Left ventricle myocardium superior (tissue), 1 donor: ENCODE measurements at places on chromosomes 7 and 10.

GRCh38 chr10:124084708-124085107, 8.7 kb downstream of the CHST15 start:
- no peak for DNase-seq

- no peak for DNase-seq
Measured at GRCh38 chr10:49596493-49596809, 13.7 kb upstream of the SLC18A3 start.

DNA sequence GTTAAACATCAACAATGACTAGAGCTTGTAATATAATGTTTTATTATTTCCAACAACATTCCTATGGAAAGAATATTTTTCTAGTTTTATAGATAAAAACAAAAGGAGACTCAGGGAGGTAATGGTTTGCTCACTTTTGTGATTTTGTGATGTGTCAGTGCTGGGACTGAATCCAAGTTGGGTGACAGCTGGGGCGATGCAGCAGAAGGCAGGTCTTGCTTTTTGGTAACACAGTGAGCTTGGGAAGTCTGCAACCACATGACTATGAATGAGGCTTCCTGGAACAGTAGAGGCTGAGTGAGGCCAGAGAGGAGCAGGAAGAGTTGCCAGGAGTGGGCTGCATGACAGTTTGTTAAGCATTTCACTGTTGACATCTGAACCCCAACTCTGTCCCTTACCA, 4.9 kb upstream of the YKT6 start:
- no peak for DNase-seq

GRCh38 chr10:120086066-120086465, 193.5 kb downstream of the SEC23IP start:
- no peak for DNase-seq

DNA sequence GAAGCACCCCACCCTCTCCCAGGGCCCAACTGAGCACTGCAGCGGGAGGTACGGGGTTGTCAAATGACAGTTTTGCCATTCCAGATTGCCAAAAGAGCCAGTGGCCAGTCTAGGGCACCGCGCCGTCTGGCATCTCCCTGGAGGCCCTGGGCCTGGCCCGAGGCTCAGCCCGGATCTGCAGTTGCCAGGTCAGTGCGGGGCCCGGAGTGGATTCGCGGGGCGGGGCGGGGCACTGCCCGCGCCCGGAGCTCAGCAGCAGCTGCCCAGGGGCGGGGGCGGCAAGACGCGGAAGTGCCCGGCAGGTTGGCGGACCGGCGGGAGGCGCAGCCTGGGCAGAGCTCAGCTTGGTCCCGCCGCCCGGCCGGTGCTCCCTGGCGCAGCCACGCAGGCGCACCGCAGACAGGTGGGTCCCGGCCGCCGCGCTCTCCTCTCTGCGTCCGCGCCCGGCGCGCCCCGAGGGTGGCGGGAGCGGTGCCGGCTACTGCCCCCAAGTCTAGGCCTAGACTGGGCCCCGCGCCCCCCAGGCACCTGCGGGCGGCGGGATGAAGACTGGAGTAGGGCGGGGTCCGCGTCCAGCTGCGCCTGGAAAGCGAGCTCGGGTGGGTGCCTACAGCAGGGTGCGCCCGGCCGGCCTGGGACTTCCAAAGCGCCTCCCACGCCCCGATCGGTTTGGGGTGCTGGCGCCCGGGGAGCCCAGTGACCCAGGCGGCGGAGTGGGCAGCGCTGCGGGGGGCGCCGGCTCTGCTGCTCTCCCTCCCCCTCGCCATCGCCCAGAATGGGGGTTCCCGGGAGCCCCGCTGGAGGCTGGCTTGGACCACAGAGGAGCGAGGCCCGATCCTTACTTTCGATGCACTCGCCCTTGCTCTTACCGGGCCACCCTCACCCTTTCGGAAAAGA, at the start of gene IRF5:
IRF5 (plus strand) TSS at position 281 of the 897 bp plus-strand sequence. CDS start 4,155 bp downstream, outside the sequence.
- DNase-seq, result peak; percentile 78

DNA sequence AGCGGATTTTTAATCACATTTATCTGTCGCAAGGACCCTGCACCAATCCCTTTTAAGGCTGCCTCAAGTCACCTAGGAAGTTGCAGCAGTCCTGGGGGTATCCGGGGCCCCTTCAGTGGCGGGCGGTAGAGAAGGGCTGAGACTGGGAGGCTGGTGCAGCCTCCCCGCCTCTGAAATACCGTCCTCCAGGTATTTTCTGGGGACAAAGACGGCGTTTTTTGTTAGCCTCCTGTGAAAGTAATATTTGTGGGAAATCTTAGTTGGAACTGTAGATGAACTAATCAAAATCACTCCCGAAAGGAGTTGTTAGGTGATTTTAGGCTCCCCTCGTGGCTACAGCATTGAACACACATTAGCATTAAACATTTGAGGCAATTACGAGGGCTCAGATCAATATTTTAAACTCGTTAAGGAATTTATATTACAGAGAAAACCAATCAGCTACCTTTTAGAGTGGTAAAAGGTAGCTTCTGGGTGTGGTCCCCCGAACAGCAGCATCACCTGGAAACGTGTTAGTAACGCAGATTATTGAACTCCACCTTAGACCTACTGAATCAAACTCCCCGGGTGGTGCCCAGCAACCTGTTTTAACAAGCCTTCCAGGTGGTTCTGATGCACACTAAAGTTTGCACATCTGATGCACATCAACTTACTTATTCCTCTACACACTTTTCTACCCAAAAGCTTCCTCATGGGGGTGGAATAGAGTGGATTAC, 530 bp upstream of the ANXA7 start:
- DNase-seq, result no peak

DNA sequence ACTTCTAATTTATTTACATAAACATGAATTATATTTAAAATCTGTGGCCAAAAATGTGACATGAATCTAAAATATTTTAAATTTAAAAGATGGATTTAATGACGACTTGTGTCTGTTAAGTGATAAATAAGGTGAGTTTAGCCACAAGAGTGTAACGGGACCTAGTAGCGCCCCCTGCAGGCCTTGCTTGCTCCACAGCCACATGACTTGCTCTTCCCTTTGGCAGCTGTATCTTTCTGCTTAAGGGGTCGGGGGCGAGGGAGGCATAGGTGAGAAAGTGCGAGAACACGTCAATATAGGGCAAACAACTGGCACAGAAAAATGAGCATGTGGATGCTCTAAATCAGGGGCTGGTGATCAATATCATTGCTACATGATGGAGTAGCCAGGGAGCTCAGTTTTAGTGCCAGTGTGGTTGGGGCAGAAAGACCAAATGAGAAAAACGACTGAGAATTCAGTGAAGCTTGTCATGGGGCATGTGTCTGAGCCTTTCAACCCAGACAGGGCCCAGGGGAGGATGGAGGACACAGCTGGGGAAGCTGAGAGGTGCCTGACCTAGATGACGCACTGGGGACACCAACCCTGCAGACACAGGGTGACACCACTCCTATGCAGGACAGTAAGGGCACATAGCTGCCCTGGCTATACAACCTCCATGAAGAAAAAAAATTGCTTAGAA, 49.8 kb downstream of the PAXIP1 start:
- peak; percentile 66 for DNase-seq

- no peak for DNase-seq
Measured at GRCh38 chr7:103875718-103876117, 113.7 kb downstream of the RELN start.

DNA sequence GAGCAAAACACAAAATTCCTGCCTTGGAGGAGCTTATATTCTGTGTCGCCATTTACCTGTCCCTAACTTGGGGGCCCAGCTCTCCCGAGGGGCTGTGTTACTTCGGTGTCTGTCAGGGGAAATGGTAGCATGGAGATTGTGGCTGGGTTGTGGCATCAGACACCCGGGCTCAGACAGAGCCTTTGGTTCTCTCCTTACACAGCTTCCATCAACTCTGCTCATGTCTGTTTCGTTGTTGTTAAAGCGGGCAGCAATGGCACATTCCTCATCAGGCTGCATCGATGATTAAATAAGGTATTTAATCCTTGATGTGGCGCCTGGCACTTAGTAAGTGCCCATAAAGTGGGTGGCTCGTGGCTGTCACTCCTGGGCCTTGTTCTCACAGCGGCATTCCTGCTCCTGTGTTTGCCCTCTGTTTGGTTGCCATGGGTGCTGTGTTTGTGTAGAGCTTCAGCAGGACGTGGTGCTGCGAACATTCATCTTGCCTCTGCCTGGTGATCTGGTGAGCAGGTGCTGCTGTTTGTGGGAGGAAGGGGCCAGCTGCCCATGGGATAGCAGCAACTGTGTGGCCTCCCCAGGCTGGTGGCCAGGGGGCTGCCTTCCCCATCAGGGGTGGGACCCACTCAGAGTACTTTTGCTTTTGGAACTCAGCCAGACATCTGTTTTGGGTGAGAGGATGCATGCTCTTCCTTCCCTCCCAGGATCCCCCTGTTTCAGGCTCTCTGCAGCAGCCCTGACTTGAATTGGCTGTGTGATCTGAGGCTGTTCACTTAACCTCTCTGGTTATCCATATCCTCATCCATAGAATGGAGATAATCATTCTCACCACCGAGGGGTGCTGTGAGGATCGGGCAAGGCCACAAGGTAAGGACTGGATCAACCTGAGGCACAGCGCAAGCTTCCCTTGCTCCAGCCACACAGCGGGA, 207.2 kb upstream of the SVIL start:
- peak; percentile 80 for DNase-seq

- DNase-seq, result no peak
Measured at GRCh38 chr7:27219821-27220220, 19.9 kb upstream of the HOXA13 start.

DNA sequence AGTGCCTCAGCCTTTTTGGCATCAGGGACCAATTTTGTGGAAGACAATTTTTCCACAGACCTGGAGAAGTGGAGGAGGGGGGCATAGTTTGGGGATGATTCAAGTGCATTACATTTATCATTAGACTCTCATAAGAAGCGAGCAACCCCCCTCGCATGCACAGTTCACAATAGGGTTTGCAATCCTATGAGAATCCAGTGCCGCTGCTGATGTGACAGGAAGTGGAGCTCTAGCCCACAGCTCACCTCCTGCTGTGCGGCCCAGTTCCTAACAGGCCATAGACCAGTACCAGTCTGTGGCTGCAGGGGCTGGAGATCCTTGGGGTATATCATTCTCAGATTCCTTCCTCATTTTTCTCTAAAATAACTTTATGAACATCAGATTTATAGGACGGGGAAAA, 50.8 kb downstream of the ATAD1 start:
- DNase-seq, result no peak

- no peak for DNase-seq
Measured at GRCh38 chr7:49322476-49322875, 398.1 kb downstream of the CDC14C start.

GRCh38 chr10:96789571-96790108, 42.5 kb upstream of the LCOR start:
- no peak for DNase-seq

DNA sequence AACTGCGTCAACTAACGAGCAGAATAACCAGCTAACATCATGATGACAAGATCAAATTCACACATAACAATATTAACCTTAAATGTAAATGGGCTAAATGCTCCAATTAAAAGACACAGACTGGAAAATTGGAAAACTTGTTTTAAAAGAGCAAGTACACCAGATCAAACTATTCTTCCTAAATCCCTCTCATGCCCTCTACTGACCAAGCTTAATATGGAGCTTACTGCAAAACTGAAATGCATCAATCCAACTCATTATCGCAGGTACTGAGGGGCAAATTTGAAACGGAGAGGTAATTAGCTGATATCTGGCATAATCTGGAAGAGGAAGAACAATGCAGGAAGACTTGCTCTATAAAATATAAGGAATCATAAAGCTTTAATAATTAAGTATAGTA, 1223.8 kb downstream of the NXPH1 start:
- DNase-seq, result no peak

- no peak for DNase-seq
Measured at GRCh38 chr7:1572111-1572822, 2.4 kb upstream of the PSMG3 start.

- no peak for DNase-seq
Measured at GRCh38 chr10:107986571-107986970, 822.1 kb upstream of the SORCS1 start.

DNA sequence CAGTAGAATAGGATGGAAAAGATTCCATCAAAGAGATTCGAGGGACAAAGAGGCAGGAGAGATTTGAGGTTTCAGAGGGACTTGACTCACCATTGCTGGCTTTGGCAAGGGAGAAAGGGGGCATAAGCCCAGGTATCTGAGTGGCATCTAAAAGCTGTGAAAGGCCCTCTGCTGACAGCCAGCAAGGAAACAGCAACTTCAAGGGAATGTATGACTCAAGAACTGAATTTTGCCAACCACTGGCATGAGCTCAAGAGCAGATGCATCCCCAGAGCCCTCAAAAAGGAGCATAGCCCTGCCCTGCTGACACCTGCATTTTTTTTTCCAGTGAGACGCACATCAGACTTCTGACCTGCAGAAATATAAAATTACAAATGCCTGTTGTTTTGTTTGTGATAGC, 19.6 kb upstream of the ADAM12 start:
- DNase-seq, result no peak

GRCh38 chr7:79281426-79281825, 172.0 kb downstream of the MAGI2 start:
- DNase-seq, result no peak

DNA sequence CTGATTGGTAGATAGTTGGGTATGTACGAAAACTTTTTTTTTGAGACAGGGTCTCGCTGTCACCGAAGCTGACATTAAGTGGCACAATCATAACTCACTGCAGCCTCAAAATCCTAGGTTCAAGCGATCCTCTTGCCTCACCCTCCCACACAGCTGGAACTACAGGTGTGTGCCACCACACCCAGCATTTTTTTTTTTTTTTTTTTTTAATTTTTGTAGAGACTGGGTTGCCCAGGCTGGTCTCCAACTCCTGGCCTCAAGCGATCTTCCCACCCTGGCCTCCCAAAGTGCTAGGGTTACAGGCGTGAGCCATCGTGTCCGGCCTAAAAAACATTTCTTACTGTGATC, 1.5 kb upstream of the LRRC27 start:
- DNase-seq, result no peak

GRCh38 chr10:128539510-128540127, 413.4 kb upstream of the MKI67 start:
- no peak for DNase-seq

- no peak for DNase-seq
Measured at GRCh38 chr10:132175907-132176581, 10.7 kb upstream of the DPYSL4 start.

DNA sequence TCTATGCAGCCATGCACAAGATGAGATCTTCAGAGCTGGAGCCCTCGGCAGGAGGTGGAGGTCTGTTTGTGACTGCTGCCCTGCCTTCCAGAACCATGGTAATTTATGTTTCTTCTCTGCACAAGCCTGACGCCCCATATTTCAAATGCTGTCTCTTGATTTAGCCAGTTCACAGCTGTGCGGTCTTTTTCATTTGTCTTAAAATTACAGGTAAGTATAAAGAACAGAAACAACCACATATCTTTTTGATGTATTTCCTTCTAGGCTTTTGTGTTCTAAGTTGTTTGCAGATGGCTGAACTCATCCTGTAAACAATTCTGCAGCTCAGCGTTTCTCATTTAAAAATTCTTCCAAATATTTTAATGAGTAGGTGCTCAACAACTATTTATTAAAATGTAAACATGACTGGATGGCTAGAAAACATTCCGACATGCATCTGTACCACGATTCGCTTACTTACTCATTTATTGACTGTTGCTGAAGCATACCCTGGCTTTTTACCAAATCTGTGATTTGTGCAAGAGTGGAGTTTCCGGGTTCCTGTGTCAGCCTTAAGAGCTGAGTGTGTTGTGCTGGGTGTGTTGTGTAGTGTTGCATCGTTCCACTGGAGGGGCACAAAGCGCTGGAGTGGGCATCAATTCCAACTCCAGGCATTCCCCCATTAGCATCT, 58.9 kb downstream of the PIP4K2A start:
- no peak for DNase-seq
